ENCODE measurements at places on chromosomes 12 and 14.

- DNase-seq: no peak
These were observed 65.5 kb upstream of the PPP4R3A start for GRCh38 chr14:91575469-91576208.

DNA sequence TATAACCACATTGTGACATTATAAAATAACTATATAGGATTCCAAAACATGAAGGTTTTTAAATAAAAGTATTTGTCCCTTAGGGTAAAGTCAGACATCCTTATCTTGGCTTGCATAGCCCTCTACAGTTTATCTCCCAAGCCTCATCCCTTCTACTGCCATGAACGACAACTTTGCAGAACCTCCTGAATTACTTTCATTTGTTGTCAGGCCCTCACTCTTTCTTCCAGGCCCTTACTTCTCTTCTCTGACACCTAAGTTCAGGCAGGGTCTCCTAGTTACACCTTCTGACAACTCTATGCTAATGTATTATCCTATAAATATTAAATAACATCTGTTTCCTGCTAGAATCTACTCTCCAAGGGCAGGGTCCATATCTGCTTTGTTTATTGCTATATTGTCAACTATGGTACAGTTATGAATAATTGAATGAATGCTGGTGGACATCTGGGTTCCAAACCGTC, 115.7 kb upstream of the MDM1 start:
- no peak for DNase-seq

GRCh38 chr12:121814429-121815119, 10.8 kb downstream of the SETD1B start:
- DNase-seq: no peak

DNA sequence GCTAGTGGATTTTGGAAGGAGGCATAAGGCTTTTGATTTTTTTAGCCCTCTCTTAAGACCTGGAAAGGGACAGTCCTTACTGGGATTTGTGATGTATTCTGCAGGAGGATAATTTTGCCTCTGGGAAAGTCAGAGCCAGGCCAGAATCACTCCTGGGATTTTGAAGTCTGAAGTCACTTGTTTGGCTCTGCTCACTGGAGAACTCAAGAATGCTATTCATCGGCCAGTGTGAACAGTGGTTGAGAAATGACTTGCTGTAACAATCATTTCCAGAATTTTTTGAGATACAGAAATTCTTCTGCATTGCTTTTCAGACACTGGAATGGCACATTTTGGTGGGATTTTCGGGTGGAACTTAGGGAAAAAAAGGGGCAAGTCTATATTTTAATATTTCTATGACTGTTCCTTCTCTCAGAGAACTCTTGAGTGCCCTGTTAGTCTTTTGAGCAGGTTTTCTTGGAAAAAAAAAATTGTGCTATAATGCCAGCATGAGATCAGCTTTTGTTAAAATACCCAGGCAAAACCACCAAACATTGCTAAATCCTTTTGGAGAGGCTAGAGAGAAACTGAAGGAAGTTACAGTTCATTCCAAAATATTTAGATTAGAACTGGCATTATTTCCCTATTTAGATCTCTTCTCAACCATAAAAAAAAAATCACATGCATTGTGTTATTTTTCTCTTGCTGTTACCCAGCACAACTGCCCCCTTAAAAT, 26.1 kb upstream of the BHLHE41 start:
- no peak for DNase-seq

DNA sequence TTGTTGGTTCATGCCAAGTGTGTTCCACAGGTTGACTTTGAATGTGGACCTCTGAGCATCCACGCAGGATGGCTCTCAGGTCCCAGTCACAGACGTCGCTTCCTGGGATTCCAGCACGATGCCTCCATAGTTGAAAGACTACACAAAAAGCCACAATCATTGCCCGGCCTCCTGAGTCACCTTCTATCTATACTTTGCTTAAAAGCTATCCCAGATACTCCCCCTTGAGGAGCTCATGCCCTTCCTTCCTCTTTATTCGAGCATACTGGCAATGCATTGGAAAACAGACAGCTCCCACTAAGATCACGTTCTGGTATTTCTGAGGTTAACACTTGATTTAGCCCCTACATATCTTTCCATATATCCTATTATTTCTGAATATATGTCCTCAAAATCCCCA, 40.1 kb downstream of the ZNF664 start:
- DNase-seq: no peak
